Iris pigment epithelial cell (primary cell): ENCODE measurements at places on chromosomes 7 and 10.

GRCh38 chr10:78684947-78685346, 383.8 kb upstream of the ZMIZ1 start:
- DNase-seq: no peak

GRCh38 chr7:46444256-46444655, 523.2 kb upstream of the IGFBP3 start:
- no peak for DNase-seq

GRCh38 chr7:40839881-40840280, 705.1 kb downstream of the SUGCT start:
- DNase-seq: peak; percentile 64

DNA sequence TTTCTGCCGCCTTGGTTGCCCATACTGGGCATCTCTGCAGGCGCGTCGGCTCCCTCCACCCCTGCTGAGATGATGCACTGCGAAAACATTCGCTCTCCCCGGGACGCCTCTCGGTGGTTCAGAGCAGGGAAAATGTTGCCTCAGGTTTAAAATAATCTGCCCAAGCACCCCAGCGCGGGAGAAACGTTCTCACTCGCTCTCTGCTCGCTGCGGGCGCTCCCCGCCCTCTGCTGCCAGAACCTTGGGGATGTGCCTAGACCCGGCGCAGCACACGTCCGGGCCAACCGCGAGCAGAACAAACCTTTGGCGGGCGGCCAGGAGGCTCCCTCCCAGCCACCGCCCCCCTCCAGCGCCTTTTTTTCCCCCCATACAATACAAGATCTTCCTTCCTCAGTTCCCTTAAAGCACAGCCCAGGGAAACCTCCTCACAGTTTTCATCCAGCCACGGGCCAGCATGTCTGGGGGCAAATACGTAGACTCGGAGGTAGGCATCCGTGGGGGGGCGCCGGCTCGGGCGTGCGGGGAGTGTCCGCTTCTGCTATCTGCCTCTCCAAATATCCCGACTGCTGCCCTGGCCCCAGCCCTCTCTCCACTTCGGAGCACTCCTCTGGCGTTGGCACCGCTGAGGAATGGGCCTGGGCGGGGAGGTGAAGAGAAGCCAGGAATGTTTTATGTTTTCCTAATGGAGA, at the start of gene CAV1:
TSS of gene CAV1 (plus strand) at position 428 of the 689 bp plus-strand sequence. CDS start at position 455, 27 bp downstream.
- peak; percentile 97 for DNase-seq

DNA sequence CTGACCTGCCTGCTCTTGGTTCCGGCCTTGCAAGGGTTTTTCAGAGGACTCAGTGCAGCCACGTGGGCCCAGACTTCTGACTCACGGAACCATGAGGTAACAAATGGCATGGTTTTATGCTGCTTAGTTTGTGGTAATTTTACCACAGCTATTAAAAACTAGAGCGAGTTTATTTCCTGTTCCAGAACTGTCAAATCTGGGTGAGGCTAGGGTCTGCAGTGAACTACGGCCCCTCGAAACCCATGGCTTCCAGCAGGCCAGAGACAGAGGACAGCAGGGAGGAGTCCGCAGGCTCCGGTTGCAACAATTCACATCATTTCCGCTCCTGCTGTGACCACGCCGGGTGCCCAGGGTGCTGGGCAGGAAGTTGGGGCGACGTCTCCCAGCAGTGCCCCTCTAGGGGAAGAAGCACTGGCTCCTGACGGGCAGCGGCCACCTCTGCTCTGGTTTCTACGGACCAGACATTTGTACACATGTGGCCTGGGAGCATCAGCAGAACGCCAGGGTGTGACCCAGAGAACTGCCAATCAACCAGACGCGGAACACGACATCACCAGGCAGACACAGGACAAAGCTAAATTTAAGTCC, 74.8 kb downstream of the ADARB2 start:
- DNase-seq: no peak

DNA sequence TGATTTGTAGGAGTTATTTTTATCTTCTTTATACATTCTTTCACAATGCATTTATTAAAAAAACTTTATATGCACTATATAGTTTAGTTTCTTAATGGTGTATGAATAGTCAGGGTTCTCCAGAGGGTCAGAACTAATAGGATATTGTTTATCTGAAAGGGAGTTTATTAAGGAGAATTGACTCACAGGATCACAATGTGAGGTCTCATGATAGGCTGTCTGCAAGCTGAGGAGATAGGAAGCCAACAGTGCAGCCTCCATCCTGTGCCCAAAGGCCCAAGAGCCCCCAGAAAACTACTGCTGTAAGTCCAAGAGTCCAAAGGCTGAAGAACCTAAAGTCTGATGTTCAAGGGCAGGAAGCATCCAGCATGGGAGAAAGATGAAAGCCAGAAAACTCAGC, 192.8 kb upstream of the AHR start:
- DNase-seq: peak; percentile 71

- DNase-seq: peak; percentile 99
These were observed 7.1 kb downstream of the ERV3-1 start for GRCh38 chr7:64999165-65000004.

DNA sequence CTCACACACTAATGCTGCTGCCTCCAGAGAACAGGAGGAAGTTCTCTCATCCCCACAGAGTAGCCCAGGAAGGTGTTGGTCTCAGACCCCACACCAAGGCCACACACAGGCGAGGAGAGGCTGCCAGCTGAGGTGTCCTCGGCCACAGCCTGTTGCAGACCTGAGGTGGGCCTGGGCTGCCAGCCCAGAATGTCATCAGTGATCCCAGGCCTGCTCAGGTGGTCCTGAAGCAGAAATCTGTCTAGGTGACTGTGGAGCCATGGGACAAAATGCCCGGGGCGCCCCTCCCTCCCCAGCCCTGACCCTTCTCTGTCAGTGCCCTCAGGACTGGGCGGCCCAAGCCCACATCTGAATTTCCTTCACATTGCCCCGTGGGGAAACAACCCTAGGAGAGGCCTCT, 43.5 kb upstream of the LRRC4 start:
- no peak for DNase-seq

- DNase-seq: peak; percentile 56
These were observed 78.3 kb upstream of the SLC26A5 start for GRCh38 chr7:103524042-103524907.

DNA sequence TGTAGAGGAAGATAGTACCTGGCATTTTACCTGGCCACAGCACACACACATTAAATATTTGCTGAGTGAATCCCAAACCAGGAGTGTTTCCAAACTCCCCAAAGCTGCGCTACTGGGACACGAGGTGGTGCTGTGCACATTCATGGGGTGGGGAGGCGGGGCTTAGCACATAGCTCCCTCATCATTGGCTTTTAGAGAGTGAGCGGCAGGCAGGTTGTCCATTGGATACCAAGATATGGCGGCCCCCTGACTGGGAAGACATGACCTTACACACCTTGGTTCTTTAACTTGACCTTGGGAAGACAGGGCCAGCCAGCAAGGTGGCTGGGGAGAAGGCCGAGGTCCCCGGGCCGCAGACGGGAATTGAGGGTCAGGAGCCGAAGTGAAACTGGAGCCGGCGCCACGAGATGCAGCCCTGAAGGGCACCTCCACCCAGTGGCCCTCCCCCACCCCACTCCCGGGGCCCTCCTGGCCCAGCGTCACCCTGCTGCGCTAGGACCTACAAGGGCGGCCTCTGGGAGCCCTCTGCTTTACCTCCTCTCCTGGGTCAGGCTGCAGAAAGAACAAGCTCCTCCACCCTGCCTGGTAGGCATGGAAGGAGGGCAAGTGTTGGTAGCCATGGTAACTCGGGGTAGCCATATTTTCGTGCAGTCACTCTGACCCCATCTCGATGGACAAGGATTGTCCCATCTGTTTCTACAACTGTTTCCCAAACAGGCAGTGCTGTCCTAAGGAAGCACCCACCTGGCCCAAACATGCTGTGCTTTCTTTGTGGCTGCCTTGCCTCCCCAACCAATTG, 24.0 kb downstream of the TMEM176A start:
- DNase-seq: no peak

DNA sequence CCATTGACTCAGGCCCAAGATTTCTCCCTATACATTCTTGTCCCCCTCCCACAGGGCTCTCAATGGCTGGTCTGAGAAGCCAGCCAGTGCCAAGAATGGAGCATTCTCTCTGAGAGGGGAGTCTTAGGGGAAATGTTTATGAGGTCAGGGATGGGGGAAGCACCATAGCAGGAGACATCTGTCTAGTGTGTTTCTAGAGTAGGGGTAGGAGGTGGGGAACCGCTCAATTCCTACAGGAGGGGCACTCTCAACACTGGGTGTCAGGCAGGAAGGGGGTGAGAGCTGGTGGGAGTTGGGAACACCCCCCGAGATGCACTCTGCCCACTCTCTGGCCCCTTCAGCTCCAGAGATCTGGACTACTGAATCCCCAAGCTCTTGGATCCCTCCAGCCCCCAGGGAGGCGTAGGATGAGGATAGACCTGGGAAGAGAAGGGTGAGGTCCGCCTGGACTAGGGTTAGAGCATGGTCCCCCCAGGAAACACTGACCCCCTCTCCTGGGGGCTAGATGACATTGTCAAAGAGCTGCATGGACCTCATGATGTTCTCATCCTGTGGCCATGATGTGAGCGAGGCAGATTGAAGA, 8.7 kb upstream of the OGA start:
- no peak for DNase-seq

GRCh38 chr10:49296382-49296781, 2.6 kb upstream of the C10orf71 start:
- no peak for DNase-seq

DNA sequence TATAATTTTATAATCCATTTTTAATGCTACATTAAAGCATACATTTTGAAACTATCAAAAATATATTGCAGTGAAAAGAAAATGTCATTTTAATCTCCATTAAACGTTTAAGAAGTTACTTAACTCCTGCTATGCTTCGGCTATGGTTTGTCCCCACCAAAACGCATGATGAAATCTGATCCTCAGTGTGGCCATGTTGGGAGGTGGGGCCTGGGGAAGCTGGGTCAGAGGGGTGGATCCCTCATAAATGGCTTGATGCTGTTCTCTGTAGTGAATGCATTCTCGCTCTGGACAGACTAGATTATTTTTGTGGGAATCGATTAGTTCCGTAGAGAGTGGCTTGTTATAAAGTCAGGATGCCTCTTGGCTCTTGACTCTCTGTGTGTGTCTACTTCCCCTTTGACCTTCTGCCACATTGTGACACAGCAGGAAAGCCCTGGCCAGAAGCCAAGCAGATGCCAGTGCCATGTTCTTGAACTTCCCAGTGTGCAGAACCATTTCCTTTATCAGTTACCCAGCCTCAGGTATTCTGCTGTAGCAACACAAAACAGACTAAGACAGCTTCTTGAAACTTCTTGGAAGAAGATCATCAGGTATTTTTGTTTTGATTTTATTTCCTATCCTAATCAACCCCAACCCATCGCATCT, 77.8 kb downstream of the TCERG1L start:
- DNase-seq: no peak

DNA sequence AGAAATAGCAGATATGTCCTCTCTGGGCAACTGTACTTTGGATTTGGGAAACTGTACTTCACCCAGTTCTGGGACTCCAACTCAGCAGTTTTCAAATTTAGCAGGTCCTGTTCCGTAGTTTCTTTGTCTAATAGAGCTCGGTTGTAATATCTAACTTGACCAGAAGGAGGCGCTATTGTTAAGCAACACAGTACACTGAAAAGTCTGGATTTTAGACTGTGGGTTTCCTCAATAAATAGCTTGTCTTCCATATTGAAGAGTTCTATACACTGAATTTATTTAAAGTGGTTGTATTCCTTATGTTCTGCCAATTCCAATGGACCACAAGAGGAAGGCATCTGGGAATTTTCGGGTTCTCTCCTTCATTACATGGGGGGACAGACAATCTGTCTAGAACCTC, 39.8 kb downstream of the ELFN1 start:
- no peak for DNase-seq

DNA sequence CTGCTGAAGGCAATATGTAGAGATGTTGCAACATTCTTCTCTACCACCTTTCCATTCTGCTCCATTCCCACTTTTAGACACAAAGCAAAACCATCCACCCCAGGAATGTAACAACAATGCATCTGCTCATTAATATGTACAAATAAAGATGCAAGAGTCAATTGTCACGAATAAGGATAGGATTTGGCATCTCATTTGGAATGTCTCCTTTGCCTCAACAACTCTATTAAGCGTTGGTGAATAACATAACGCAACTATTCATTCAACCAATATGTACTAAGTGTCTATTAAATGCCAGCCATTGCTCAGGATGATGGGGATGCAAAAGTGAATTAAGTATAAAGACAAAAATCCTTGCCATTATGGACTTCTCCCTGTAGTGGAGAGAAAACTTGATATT, 152.1 kb downstream of the JAZF1 start:
- DNase-seq: no peak

DNA sequence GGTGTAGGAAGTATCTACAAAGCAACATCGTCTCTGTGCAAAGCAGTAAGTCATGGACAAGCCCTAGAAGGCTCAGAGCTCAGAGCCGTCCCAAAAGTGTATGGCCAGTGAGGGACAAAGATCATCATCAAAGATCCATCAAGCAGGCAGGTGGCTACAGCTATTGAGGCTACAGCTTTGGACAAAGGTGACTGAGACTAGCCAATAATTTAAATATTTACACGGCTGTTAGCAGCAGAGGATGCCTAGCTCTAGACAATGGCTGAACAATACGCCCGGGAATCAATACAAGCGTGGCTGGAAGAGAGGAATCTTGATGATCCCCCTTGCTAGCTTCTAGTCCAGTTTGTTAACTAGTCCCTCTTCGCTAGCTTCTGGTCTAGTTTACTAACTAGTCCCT, 17.9 kb downstream of the NMT2 start:
- no peak for DNase-seq

DNA sequence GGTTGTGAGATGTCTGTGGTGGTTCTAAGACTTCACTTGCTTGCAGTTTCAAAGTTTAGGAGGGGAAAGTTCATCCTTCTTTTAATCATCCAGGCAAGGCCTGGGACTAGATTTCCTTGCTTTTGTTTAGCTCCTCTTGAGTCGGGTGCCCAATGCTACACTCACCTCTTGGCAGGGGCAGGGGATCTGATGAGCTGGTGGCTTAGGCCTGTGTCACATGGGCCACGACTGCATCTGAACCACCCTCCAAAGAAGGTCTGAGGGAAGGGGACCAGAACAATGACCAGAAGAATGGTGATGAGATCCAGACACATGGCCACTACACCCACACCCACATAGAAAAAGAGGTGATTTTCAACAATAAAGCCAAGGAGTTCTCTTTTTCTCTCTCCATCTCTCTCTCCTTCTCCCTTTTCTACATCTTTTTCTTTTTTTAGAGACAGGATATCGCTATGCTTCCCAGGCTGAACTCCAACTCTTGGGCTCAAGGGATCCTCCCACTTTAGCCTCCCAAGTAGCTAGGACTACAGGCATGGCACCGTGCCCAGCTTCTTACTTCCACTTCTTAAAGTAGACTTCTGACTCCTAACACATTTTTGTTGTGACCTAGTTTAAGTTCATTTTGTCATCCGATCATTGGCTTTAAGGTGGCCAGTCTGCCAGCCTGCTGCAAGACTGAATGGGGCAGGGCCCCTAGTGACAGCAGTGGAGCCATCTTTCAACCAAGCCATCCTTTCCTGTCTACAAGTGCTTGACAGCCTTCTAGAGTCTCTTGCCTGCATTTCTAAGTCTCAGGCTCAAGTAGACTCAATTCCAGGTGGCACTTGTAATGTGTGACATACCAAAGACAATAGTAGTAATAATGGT, 350.9 kb downstream of the RNLS start:
- DNase-seq: peak; percentile 57
